Keratinocyte (primary cell): ENCODE measurements at places on chromosomes 12 and 14. TPM values are rescaled to one million over a fixed set of nuclear protein-coding genes. Genes with fewer than 3 reads are reported as not detected.

GRCh38 chr12:109121346-109121880, 5.0 kb downstream of the ACACB start:
- no peak for DNase-seq

DNA sequence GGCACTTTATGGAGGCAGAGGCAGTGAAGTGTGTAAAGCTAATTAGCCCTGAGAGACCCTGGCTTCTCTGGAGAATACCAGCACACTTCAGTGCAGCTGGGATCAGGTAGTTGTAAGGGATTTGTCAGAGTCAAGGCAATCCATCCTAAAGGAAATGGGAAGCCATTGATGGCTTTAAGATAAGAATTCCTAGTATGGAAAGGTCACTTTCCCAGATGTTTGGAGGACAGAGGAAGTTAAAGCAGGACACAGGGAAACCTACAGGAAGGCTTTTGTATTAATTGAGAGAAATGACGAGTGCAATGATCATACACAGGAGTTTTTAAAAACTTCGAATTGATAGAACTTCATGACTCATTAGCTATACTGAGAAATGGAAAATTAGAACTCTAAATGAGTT, 254.4 kb downstream of the SLC16A7 start:
- no peak for DNase-seq

DNA sequence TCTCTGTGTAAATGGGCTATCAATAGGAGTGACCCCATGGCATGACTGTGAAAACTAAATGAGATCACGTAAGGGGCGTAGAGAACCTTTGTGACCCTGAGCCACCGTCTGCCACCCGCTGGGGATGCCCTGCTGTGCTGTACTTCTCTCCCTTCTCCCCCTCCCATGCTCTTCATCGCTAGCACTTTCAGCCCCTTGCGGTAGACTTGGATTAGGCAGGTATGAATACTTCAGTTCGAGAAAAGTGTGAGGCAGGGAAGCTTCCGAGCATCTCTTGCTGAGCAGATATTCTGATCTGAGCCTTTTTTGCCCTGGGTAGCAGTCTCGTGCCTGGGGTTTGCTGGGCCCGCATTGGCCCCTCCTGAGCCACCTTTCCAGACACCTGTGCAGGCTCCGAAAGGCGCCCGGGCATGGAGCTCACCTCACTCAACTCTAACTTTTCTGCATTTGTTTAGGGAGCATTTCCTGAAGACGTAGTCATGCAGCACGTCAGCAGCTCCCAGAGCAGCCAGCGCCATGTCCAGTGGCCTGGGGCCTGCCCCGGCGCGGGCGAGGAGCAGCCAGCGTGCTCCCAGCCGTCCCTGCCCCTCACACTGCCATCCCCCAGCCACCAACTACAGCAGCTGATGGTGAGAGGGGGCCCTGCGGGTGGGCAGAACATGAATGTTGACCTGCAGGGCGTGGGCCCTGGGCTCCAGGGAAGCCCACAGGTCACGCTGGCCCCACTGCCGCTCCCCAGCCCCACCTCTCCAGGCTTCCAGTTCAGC, 40.4 kb downstream of the DDX51 start:
- no peak for DNase-seq

DNA sequence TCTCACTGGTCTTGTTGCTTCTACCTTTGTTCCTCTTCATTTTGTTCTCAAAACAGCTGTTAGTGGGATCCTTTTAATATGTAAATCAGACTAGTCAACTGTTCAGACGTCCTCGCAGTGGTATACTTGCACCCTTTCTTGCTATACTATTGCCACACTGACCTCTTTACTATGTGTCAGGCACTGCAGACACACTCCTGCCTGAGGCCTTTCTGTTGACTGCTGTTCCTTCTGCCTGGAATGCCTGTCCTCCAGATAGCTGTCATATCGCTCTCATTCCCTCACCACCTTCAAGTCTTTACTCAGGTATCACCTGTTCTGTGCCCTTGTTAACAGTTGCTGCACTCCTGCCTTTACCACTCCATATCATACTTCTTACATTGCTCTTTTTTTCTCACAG, 90.0 kb upstream of the TMEM263 start:
- DNase-seq: no peak

GRCh38 chr12:22600181-22600580, 24.8 kb upstream of the ETNK1 start:
- no peak for DNase-seq

- no peak for DNase-seq
Observed at GRCh38 chr14:49424436-49425331, 161.5 kb downstream of the RPS29 start.

DNA sequence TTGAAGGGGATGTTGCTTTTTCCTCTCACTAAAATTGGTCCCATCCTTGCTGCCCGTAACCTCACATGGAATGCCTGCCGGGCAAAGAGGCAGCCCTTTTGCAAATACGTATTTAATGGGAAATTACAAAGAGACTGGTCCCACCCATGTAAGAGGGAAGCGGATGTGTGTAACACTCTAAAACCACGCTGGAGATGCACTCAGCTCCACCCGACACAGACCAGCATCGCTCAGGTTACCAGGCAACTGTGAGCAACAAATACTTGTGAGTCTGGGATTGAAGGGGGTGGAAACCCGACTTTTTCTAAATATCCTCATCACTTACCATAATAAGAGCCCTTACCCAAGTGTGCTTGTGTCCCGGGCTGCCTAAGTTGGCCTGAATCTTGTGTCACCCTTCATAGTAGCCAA, 47.7 kb downstream of the ELK3 start:
- no peak for DNase-seq

GRCh38 chr12:20392339-20392738, 24.0 kb downstream of the PDE3A start:
- no peak for DNase-seq

- no peak for DNase-seq
Observed at GRCh38 chr12:10184261-10184843, 5.5 kb downstream of the TMEM52B start.

DNA sequence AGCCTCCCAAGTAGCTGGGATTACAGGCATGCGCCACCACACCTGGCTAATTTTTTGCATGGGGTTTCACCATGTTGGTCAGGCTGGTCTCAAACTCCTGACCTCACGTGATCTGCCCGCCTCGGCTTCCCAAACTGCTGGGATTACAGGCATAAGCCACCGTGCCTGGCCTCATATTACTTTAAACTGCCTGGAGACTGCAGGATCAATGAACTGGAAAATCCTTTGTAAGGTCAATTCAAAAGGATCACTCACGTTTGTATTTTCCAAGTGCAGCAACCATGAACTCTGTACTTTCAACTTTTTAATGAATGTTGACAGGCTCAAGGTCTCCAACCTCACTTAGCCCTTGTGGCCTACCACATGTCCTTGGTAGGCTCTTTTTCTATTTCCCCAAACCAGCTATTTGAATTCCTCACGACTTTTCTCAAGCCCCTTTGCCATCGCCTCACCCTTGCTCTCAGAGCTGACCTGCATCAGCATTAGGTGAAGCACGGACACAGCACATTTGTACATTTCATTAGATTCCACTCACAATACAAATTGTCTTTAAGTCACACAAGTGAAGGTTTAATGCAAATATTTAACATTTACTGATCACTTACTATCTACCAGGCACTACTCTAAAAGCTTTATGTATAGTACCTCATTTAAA, 42.2 kb upstream of the GCH1 start:
- no peak for DNase-seq

GRCh38 chr14:94381149-94382030, 7.0 kb downstream of the SERPINA1 start:
- DNase-seq: no peak

GRCh38 chr14:98684468-98684867, 587.5 kb downstream of the BCL11B start:
- no peak for DNase-seq

GRCh38 chr12:95104919-95105452, 31.6 kb upstream of the NR2C1 start:
- no peak for DNase-seq

DNA sequence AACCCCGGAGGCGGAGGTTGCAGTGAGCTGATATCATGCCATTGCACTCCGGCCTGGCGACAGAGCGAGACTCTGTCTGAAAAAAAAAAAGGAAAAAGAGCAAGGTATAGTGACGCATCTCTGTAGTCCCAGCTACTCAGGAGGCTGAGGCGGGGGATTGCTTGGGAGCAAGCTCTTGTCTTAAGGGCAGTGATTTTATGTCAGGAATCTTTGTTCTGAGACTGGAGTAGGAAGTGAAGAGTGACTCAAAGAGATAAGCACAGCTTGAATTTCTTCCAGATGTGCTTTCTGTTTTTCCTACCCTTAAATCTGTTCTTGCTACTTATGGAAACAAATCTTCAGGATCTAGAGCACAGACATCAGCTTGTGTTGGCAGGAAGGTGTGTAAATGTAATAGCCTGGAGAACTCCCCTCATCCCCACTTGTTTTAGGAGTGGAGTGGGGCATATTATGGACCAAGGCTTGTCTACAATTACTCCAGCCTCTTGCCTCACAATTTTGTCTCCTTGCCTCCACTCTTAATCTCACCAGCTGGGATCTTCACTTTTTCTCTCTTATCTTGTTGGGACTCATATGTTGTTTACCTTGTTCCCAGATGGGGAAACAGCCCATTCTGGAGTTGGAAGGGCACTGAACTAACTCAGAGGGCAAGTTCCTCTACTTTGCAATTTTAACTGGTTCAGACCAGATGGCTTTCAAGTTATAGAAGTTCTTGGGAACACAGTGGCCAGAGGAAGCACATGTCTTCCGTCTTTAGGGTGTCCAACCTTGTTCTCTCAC, 7.5 kb downstream of the TMED2 start:
- DNase-seq: no peak

GRCh38 chr12:56941299-56942017, 7.2 kb upstream of the SDR9C7 start:
- DNase-seq: peak; percentile 78

DNA sequence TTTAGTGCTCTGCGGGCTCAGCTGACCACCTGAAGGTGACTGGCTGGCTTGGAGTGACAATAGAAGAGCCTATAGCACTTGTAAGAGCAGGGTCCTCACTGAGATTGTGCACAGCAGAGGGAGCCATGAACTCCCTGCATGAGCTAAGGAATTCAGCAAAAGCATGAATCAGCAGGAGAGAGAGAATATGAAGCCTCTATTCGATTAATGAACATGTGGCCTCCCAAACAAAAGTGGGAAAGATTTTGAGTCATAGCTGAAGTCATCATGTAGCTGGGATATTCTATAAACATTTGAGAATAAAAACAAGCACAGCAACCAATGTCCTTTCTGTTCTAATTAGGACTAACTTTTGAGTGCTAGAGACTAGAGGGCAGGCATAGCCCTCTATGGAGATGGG, 626.6 kb downstream of the DIO2 start:
- DNase-seq: peak; percentile 48

DNA sequence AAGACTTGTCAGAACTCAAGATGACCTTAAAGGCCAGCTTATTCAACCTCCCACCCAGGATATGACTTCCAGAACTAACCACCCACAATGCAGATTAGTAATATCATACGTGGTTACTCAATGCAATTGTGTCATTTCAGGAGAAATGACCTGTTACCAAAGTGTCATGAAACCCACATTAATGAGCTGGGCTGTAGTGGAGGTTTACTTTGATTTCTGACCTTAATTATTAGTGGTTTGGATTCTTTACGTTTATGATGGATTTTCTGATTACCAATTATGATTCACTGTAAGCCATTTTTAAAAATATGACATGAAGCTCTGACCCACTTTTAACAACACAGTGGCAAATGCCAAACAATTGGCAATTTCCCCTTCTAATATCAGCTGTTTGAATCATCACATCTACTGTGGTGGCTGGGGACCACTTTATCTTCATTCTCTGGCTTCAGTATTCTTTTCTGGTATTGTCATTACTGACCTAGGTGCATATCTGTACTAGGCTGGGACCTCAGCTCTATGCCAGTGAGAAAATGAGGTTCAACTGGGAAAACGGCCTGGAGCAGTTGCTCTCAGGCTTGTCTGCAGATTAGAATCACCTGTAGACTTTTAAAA, 223.3 kb downstream of the RGS6 start:
- no peak for DNase-seq

DNA sequence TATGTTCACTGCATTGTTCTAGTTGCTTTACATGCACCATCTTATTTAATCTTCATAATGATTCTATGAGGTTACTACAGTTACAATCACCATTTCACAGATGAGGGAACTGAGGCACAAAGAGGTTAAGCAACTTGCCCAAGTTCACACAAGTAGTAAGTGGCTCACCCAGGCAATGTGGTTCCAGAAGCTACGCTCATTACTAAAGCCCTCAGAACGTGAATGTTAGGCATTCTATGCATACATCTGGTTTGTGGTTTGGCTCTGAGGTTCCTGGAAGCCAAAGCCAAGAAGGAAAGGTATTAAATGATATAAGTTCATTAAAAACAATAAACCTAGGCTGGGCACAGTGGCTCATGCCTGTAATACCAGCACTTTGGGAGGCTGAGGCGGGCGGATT, 14.4 kb upstream of the VRTN start:
- DNase-seq: no peak

DNA sequence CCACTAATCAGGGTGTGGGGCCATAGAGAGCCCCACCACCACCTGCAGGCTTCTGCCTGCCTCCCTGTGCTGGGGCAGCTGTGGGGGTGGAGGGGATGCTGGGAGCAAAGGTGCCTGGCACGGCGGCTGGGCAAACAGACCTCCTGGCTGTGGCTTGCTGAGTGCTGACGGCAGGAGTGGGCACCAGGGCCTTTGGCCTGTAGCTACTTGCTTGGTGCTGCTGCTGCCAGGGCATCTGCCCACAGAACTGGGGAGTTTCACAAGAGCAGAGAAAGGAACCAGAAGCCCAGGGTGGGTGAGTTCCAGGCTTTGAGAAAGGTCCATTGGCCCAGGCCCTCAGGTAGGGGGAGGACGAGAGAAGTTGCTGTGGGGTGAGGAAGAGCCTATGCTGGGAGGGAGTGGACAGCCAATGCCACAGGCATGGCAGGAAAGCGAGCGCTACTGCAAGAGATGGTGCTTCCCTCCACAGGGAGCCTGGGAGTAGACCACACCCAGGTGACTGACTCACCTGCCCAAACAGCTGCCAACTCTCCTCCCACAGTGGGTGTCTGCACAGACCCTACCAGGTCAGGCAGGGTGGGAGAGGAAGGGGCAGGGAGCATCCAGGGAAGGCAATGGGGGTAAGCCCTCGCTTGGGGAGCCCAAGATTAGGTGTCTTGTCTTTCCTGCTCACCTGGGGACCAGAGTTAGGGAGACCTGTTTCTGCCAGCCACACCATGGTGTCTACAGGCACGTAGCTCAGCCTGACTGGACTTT, 39.0 kb upstream of the HDAC7 start:
- no peak for DNase-seq

The PLEKHG7 gene
- polyA plus RNA-seq: not detected in 3 replicates

The CCDC92 gene
- polyA plus RNA-seq: 7.4 to 24.5 TPM (median 8.3 TPM) in 3 replicates

The AQP6 gene
- 0.28 to 0.57 TPM (median 0.45 TPM) in 3 replicates for polyA plus RNA-seq

The SLC7A8 gene
- 28.4 to 32.8 TPM (median 29.1 TPM) in 3 replicates for polyA plus RNA-seq

The RD3L gene
- polyA plus RNA-seq: not detected in 3 replicates

The COX8C gene
- not detected in 3 replicates for polyA plus RNA-seq

The FAIM2 gene
- 0.07 TPM in 1 of 3 replicates, not detected in the others for polyA plus RNA-seq

The KRT76 gene
- not detected in 3 replicates for polyA plus RNA-seq

The NXPH4 gene
- polyA plus RNA-seq: 0.97 to 1.4 TPM (median 1.2 TPM) in 3 replicates

The SCNN1A gene
- polyA plus RNA-seq: 3.8 to 13.2 TPM (median 11.1 TPM) in 3 replicates

The ACRBP gene
- polyA plus RNA-seq: 0.07 to 0.21 TPM (median 0.09 TPM) in 3 replicates

The PRIMA1 gene
- polyA plus RNA-seq: not detected in 3 replicates
